ENCODE measurements at places on chromosomes 11 and 22.

DNA sequence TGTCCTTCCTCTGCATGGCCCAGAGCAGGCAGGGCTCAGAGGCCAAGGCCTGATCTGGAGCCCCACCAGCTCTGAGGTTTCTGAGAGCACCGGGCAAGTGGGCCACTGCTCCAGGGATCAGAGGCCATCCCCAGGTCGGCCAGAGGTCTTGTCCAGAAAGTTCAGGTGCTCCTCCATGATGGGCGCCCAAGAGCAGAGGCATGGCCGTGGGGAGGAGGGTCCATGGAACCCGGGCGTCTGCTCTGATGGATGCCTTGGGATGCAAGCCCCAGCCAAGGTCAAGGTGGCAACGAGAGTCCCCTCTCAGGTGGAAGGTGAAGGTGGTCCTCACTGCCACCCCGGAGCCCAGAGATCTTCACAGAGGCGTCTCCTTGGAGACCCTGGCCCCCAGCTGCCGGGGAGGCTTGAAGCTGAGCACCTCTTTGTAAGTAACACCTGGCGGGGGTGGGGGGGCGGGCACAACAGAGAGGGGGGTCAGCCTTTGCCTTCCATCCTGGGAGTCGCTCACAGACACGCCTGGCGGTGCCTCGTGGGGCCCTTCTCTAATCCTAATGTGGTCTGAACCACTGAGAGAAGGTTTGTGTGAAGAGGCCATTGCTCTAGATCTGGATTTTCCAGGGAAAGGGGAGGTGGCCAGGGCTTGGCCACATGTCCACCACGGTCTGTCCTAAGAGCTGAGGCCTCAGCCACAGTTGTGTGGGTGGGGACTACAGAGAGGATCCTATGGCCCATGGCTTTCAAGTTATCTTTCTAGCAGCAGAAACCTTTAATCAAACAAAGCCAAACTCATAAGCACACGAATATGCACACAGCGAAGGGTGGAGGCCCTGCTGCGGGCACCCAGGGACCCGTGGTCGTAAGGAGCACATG lies 2.2 kb upstream of the HDAC10 start:
- no peak for DNase-seq

DNA sequence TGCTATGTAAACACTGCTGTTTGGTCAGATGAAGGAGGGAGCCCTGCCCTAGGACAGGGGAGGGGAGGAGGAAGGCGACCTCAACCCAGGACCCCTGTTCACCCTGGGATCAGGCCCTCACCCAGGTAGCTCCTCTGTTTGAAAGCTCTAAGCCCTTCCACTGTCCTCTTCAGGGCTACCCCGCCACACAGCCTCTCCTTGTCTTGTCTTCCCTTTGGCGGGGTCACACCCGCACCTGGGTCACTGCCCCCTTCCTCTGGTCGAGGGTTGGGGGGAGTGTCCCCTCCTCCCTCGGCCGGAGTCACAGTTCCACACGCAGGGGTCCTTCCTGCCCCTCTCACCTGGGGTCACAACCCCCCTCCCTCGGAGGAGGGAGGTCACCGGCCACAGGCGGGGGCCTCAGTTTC lies 463 bp upstream of the PTPMT1 start:
- DNase-seq: no peak

- no peak for DNase-seq
These were observed 66.4 kb downstream of the SGSM3 start for GRCh38 chr22:40436505-40437431.

DNA sequence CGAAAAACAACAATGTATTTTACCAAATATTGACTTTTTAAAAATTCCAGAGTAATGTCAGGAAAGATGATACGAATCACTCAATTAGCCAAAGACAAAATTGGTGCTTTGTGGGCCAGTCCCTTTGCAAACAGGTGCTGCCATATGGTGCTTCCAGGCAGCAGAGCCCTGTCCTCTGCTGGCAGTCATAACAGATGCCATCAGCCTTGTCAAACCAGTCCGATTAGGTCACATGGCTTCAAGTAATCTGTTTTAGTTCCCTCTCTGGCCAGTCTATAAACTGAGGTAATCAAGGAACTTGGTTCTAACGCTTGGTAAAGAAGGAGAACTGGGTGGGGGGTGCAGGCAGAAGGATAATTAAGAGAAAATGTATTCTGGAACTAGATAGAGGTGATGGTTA lies 49.1 kb upstream of the CAPRIN1 start:
- DNase-seq: no peak

- no peak for DNase-seq
These were observed 3.1 kb upstream of the UBE2L3 start for GRCh38 chr22:21564411-21564810.

- no peak for DNase-seq
These were observed 34.0 kb downstream of the SLC22A12 start for GRCh38 chr11:64624883-64625481.

GRCh38 chr22:26406118-26406517 lies 22.9 kb upstream of the ASPHD2 start:
- peak; percentile 38 for DNase-seq

DNA sequence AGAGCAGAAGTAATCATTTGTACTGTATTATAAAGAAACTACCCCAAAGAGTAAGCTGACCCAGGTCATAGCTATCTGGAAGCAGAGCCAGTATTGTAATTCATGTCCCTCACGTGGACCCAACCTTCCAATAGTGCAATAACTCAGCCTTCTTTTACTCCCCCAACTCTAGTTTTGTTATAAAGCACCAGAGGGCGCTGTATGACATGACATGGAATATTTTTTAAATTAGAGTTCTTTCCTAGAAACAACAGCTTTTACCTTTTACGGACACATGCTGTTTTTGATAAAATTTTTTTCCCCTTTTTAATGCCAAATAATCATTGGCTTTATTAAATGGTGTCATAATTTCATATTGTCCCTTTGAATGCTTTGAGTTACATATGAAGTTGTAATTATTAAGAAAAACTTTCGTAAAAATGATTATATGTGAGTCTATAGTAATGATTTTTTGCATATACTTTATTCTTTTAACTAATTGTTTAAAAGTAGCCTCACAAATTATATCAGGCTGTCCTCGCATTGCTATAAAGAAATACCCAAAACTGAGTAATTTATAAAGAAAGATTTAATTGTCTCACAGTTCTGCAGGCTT lies 76.9 kb downstream of the DKK3 start:
- DNase-seq: peak; percentile 39

- no peak for DNase-seq
These were observed 61.4 kb upstream of the MTMR2 start for GRCh38 chr11:95985174-95985808.

DNA sequence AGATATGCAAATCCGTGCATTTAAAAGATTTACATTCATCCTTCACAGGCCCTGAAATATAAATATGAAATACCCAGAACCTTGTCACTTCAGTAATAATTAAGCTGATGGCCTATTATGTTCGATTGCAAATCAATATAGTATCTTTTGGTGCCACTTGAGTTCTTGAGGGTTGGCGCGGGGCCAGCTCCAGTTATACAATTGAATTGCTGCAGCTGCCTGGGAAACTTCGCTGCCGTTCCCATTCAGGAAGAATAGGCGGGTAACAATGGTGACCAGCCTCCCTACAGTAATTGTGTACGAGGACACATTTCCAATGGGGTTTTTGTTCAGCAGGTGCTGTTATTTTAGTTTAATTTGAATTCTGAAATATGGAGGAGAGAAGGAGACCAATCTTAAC lies 451.2 kb downstream of the INSC start:
- DNase-seq: no peak

- no peak for DNase-seq
These were observed 49.7 kb upstream of the ARFGAP3 start for GRCh38 chr22:42906605-42907348.

- DNase-seq: no peak
These were observed 737 bp downstream of the PPP2R1B start for GRCh38 chr11:111765320-111765983.

DNA sequence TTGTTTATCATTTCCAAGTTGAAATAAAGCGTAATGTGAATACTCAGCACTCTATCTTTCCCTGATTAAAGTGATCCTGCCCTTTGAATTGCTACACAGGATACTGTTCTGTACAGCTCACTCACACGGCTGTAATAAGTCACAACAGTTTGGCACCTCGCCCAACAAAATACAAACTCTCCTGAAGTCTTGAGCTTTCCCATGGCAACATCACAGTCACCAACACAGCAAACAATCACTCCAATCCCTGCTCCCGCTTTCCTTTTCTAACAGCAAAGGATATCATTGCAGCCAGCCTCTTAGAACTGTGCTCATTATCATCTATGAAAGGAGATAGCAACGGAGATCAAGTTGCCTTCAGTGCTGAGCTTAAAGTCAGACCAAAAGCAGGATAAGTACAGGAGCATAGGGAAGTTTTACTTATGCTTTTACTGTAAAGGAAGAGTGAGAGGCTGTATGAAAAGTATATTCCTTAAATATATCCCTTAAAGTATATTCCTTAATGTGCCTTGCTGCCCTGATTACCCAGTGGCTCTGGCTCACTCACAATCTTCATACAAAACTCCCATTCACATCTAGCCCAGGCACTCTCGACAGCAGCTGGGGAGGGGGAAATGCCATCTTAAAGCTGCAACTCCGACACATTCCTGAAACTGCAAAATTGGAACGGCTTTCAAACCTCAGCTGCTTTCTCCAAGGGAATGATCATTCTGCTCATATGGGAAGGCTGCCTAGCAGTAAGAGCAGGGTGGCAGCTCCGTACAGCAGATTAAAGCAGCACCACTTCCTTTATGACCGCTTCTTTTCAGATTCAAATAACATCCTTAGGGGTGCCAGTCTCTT lies 35.8 kb downstream of the MAML2 start:
- DNase-seq: peak; percentile 98

- DNase-seq: no peak
These were observed 32.2 kb upstream of the SHANK2 start for GRCh38 chr11:71284525-71285092.

DNA sequence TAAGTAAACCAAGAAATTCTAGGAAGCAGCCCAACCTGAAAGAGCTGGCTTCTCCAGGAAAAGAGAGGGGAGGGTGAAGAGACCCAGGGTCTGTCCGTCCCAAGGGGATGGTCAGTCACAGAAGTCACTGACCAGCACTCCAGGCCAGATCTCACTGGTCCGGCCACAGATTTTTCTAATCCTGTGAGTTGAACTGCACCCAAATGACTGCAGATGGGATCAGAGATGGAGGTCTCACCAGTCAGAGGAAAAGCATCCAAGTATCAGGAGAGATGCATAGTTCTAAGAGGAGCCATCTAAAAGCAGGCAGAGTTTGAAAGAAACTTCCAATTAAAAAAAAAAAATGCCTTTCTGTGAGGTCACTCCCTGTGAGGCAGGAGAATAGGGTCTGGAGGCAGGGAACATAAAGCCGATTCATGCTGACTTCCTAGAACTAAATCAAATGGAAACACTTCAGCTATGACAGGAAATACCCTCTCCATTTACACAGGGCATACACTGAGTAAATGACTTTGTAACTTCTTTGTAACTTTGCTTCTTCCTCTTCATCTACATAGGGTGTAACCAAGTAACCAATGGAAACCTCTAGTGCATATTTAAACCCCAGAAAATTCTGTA lies 144.5 kb downstream of the CCDC34 start:
- DNase-seq: peak; percentile 80

GRCh38 chr11:19229671-19230070 lies 11.1 kb downstream of the E2F8 start:
- DNase-seq: no peak

DNA sequence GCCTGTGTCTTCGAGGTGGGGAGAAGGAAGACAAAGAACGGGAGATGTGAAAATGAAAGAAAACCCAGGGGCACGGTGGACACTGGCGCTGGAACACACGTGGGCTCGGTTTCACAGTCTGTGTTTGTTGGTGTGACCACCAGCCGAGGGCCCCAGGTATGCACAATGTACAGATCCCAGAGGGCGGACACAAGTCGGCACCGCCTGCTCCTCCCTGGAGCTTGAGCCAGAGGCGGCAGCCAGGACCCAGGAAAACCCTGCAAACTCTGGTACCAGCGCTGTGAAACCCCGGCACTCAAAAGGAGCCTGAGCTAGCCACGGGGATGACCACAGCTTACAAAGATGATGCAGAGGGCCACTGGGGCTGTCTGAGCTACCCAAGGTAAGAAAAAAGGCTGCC lies 105.0 kb downstream of the SHANK2 start:
- no peak for DNase-seq

DNA sequence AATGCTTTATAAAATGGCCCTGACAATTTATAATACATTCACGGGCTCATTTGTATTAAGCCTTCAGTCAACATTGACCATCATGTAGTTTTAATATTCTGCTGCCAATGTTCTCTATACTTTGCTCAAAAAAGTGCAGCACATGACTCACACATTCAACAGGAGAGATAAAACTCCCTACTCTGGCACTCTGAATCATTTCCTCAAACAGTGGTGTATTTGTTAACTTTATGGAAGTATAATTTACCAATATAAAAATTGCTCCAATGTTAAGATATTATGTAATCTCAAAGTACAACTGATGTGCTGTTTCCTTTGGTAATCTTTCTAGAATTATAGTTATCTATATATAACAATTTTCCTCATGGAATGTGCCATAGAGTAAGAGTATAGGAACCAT lies 39.9 kb downstream of the MAML2 start:
- DNase-seq: peak; percentile 37

DNA sequence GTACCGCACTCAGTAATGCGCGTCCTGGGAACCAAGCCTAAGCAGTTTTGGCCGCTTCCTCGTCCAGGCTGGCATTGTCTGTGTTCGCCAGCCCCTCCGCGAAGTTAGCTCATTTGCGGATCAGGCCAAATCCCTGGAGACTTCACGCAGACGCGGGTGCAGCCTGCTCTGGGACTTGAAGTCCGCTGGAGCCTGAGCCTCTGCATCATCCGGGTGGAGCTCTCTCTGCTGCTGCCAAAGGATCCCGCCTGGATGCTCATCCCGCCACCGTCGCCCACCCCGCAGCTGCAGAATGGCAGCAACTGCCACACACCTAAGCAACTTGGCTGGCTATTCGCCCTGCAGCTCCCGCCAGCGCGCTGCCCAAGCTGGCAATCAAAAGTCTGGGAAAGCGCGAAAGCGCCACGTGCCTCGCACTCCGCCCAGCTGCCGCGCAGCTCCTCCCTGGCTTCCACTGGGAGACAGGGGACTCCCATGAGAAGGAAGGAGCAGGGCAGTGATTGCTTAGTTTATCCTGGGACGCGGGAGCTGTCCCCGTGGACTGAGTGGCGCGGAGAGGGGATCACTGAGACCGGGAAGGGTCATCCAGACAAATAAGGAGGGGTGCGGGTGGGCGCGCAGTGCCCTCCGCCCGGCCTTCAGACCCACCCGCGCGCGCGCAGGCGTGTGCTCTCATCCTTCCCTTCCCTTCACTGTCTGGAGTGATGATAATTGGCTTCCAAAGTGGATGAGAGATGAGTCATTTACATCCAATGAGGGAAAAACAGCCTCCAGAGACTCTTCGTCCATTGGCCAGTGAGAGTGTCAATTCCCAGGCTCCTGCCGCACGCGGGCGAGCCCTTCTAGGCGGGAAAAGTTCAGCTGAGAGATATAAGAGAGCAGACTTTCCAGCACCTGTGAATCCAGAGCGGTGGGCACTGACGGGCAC lies 23.2 kb upstream of the GLYATL1B start:
- DNase-seq: no peak

DNA sequence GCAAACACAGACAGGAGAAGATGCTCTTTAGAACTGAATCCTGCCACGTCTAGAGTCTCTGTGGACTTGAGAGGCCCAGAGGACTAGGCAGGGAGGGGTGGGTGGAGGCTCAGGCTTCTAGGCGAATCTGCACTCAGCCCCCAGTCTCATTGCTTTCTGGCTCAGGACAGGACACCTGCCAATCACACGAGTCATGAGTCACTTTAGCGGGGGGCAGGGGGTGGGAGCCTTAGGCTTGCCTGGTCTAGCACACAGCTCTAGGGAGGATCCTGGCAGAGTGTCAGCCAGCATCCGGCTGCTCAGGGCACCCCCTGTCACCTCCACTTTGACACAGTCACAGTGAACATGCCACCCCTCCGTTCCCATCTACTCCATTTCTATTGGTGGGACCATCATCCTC lies 167.7 kb downstream of the CEP164 start:
- no peak for DNase-seq

GRCh38 chr11:2287091-2287490 lies 14.6 kb downstream of the C11orf21 start:
- no peak for DNase-seq
